ENCODE measurements at places on chromosomes 11 and 22. TPM values are rescaled to one million over a fixed set of nuclear protein-coding genes. Genes with fewer than 3 reads are reported as not detected.

The OR10A2 gene
- total RNA-seq: not detected

- peaks cover under 1% of the 10 kb centered on the region for H3K4me1 ChIP-seq
- H3K4me3 ChIP-seq: no peak overlapping the region
- H3K27me3 ChIP-seq: no peaks in the 10 kb centered on the region
- no peaks in the 10 kb centered on the region for H3K36me3 ChIP-seq
- DNase-seq: no peak
These were observed 9.0 kb upstream of the APOBEC3A start for GRCh38 chr22:38948181-38948940.

GRCh38 chr22:23837911-23838680, 710 bp downstream of the DERL3 start:
- no peak for DNase-seq
- peak overlapping the region; percentile 24 for H3K27ac ChIP-seq
- peaks cover 10% of the 10 kb centered on the region for H3K36me3 ChIP-seq
- no peaks in the 10 kb centered on the region for H3K27me3 ChIP-seq

GRCh38 chr11:66768818-66769217, 39.8 kb upstream of the SPTBN2 start:
- no peak overlapping the region for H3K27ac ChIP-seq
- H3K4me1 ChIP-seq: no peaks in the 10 kb centered on the region
- no peaks in the 10 kb centered on the region for H3K27me3 ChIP-seq
- DNase-seq: no peak
- H3K4me3 ChIP-seq: no peak overlapping the region
- no peaks in the 10 kb centered on the region for H3K36me3 ChIP-seq

DNA sequence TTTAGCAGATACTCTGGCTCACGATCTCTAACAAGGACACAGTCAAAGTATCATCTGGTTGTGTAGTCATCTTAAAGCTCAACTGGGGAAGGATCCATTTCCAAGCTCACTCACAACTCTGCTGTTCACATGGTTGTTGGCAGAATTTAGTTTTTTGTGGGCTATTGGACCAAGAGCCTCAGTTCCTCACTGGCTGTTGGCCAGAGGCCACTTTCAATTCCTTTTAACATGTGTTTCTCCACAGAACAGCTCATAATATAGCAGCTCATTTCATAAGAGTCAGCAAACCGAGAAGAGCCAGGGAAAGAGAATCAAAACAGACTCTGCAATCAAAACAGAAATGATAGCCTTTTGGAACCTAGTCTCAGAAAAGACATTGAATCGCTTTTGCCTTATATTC, 22.6 kb downstream of the IZUMO1R start:
- H3K36me3 ChIP-seq: no peaks in the 10 kb centered on the region
- no peaks in the 10 kb centered on the region for H3K27me3 ChIP-seq
- H3K4me3 ChIP-seq: no peak overlapping the region
- no peaks in the 10 kb centered on the region for H3K4me1 ChIP-seq
- no peak overlapping the region for H3K27ac ChIP-seq

The SAA4 gene
- total RNA-seq: not detected

The SYCE3 gene
- total RNA-seq: not detected

GRCh38 chr11:130402570-130402969, 25.8 kb downstream of the ADAMTS8 start:
- H3K27me3 ChIP-seq: no peaks in the 10 kb centered on the region
- peaks cover 3% of the 10 kb centered on the region for H3K4me1 ChIP-seq
- DNase-seq: no peak
- no peaks in the 10 kb centered on the region for H3K36me3 ChIP-seq

GRCh38 chr22:17232406-17232805, 13.2 kb upstream of the ADA2 start:
- no peak overlapping the region for H3K27ac ChIP-seq
- DNase-seq: no peak
- H3K4me1 ChIP-seq: peaks cover 10% of the 10 kb centered on the region

The PKNOX2 gene
- not detected for total RNA-seq

DNA sequence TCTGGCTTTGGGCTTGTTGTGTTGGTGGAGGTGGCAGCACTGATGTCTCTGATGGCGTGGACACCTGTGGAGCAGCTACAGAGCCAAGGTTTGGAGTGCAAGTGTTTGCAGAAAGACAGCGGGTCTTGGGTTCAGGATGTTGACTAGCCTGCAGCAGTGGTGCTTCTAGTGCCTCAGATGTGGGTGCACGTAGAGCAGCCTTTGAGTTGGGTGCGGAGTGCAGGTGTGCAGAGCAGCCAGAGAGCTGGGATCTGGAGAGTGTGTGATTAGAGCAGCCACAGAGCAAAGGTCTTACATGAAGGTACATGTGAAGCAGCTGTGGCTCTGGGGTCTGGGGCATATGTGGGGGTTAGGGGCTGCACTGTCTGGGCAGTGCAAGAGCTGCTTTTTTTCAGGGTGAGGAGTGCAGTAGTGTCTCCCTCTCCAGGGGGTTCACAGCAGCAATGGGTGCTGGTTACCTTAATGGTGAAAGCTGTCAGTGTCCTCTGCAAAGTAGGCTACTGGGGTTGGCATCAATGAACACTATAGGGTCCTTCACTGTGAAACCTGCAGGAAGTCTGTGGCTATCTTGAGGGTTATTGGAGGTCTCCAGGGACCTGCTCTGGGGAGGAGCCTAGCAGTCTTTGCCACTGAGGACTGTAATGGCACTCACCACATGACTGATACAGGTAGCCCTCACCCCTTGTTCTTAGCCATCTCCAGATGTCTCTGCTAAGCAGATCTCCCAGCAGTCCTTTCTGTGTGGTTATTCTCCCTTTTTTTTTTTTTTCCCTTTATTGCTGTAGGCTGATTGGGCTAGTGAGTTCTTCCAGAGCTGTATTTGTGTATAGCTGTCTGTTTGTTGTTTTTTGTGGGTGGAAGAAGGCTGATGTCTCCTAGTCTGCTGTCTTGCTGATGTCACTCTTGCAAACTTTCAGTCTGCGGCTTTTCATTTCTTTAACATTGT, 14.3 kb downstream of the BIRC2 start:
- no peaks in the 10 kb centered on the region for H3K27me3 ChIP-seq
- peak overlapping the region; percentile 33 for H3K4me3 ChIP-seq
- H3K36me3 ChIP-seq: peaks cover 29% of the 10 kb centered on the region
- peak overlapping the region; percentile 35 for H3K27ac ChIP-seq

The TYR gene
- total RNA-seq: not detected

DNA sequence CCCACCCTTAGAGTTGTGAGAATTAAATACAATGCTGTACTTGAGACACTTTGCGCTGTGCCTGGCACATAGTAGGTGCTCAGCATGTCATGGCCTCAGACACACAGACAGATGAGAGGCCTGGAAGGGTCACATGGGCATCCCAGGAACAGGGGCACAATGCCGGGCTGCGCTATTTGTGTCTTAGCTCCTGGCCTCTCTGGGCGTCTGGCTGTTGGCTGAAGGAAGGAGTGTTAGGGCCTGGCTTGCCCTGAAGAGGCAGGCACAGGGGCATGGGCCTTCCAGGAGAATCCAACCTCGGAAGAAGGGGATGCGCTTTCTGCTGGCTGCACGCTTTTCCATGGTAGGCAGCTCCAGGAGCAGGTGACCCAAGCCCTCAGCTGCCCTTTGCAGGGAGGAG, 41.4 kb downstream of the ST14 start:
- DNase-seq: no peak
- H3K27me3 ChIP-seq: no peaks in the 10 kb centered on the region
- H3K27ac ChIP-seq: no peak overlapping the region
- no peaks in the 10 kb centered on the region for H3K36me3 ChIP-seq

DNA sequence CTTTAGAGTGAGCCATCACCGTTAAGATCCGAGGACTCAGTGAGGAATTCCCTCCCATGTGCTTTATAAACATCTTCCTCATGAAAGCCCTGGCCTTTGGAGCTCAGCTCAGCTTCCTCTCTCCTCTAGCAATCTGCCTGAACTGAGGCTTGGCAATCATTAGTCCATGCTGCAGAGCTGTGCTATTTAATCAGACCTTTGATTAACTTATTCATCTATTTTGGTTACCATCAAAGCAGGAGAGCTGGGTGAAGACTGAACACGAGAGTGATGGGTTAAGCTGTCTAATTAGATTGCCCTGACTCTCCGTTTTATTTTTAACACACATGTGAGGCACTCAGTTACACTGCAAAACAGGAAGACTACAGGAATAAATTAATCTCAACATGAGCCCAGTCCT, 351.3 kb downstream of the LARGE1 start:
- no peaks in the 10 kb centered on the region for H3K36me3 ChIP-seq
- H3K27me3 ChIP-seq: no peaks in the 10 kb centered on the region
- H3K27ac ChIP-seq: no peak overlapping the region
- no peak overlapping the region for H3K4me3 ChIP-seq
- DNase-seq: no peak

DNA sequence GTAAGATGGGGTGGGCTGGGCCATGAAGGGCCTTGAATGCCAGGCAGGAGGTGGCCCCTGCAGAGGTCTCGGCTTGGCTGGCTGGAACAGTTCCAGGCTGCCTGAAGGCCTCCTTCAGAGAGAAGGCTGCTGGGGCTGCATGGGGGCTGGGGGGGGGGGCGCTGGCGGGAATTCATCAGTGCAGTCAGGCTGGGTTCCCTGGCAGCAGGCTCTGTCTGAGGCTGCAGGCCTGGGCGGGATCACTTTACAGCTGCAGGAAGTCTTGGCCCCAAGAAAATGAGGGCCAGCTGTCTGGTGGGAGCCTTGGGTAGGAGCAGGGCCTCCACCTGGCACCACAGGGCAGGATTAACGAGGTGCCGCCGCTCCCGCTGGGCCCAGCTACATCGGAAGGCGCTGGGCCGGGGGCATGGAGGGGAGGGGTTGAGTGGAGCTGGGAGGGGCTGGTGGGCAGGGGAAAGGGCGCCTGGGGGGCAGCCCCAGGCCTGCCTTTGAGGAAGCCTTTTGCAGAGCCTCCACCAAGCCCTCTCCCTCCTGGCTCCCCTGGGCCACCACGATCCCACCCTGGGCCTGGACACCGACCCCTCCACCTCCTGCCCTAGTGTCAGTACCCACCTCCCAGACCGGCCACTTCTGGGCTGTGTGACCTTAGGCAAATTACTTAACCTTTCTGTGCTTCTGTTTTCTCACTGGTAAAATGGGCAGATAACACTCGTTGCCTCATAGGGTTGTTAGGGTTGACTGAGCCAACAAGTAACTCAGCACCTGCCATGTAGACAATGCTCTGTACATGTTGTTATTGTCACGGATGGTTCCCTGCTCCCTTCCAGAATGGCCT, 31.0 kb upstream of the HMOX1 start:
- peaks cover 25% of the 10 kb centered on the region for H3K4me1 ChIP-seq
- H3K27ac ChIP-seq: no peak overlapping the region
- H3K4me3 ChIP-seq: no peak overlapping the region
- no peaks in the 10 kb centered on the region for H3K36me3 ChIP-seq

DNA sequence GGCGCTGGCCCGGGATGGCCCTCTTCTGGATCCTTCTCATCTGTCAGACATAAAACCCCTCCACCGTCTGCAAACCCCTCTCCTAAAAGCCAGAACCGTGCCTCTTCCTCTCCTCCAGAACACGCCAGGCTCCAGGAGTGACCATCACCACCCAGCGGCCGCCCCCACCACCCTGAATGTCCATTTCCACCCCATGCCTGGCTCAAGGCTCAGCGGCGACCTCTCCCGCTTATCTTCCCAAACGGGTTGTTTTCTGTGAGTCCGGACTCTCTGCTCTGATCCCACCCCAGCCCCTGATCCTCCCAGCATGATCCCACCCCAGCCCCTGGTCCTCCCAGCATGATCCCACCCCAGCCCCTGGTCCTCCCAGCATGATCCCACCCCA, 37.6 kb downstream of the CELSR1 start:
- no peak for DNase-seq
- peaks cover 6% of the 10 kb centered on the region for H3K4me1 ChIP-seq
- H3K27ac ChIP-seq: no peak overlapping the region
- H3K36me3 ChIP-seq: no peaks in the 10 kb centered on the region
- no peak overlapping the region for H3K4me3 ChIP-seq
- H3K27me3 ChIP-seq: no peaks in the 10 kb centered on the region

DNA sequence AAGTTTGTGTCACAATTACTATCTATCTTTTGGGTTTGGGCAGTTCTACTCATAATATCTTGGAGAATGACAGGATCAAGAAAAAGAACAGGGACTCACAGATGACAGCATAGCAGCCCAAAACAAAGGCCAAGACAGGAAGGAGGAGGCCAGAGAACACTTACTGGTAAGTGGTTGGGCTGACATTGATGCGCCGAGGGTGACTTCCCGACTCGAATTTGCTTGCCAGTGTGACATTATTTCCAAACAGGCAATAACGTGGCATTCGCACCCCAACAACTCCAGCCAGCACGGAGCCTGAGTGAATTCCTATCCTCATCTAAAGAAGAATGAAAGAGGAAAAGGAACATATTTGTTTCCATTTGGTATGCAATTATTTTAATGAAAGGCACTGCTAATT, 309.9 kb downstream of the GUCY1A2 start:
- H3K27me3 ChIP-seq: no peaks in the 10 kb centered on the region
- H3K36me3 ChIP-seq: no peaks in the 10 kb centered on the region
- no peaks in the 10 kb centered on the region for H3K4me1 ChIP-seq
- H3K4me3 ChIP-seq: no peak overlapping the region
- no peak for DNase-seq

DNA sequence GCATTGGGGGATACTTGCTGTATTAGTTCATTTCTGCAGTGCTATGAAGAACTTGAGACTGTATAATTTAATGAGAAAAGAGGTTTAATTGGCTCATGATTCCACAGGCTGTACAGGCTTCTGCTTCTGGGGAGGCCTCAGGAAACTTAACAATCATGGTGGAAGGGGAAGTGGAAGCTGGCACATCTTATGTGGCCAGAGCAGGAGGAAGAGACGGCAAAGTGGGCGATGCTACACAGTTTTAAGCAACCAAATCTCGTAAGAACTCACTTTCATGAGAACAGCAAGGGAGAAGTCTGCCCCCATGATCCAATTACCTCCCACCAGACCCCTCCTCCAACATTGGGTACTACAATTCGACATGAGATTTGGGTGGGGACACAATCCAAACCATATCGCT, 55.1 kb downstream of the TMPRSS5 start:
- H3K4me1 ChIP-seq: no peaks in the 10 kb centered on the region
- no peaks in the 10 kb centered on the region for H3K27me3 ChIP-seq
- no peak overlapping the region for H3K27ac ChIP-seq
- H3K4me3 ChIP-seq: no peak overlapping the region

GRCh38 chr11:69384251-69385143, 90.5 kb downstream of the MYEOV start:
- no peak for DNase-seq
- H3K4me1 ChIP-seq: no peaks in the 10 kb centered on the region
- H3K36me3 ChIP-seq: no peaks in the 10 kb centered on the region
- no peaks in the 10 kb centered on the region for H3K27me3 ChIP-seq
- no peak overlapping the region for H3K4me3 ChIP-seq

DNA sequence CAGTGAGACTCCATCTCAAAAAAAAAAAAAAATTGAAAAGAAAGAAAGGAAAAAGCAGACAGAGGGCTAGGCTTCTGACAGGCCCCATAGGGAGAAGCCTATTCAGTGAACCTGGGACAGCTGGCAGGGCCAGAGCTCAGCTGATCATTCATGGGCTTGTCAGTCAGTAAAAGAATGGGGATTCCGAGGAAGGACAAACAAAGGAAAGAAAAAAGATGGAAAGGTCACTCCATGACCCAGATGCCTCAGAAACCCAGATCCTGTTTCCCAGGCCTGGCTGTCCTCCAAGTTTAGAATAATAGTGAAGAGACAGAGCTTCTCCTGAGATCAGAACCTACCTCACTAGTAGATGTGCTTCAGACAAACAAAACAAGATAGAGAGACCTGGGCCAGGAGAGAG, 34.3 kb upstream of the ASPHD2 start:
- H3K36me3 ChIP-seq: no peaks in the 10 kb centered on the region
- no peak overlapping the region for H3K27ac ChIP-seq
- DNase-seq: no peak
- H3K27me3 ChIP-seq: no peaks in the 10 kb centered on the region
- H3K4me3 ChIP-seq: no peak overlapping the region

GRCh38 chr22:39117585-39118191, 20.6 kb downstream of the APOBEC3H start:
- H3K4me3 ChIP-seq: no peak overlapping the region
- peaks cover 35% of the 10 kb centered on the region for H3K4me1 ChIP-seq
- H3K27ac ChIP-seq: peak overlapping the region; percentile 52
- H3K36me3 ChIP-seq: no peaks in the 10 kb centered on the region
- no peaks in the 10 kb centered on the region for H3K27me3 ChIP-seq

Measured in CD4-positive, alpha-beta memory T cell (primary cell).